Suppressor macrophage treated with lipopolysaccharide for 4 hours (primary cell): ENCODE measurements at places on chromosomes 2 and 18.

DNA sequence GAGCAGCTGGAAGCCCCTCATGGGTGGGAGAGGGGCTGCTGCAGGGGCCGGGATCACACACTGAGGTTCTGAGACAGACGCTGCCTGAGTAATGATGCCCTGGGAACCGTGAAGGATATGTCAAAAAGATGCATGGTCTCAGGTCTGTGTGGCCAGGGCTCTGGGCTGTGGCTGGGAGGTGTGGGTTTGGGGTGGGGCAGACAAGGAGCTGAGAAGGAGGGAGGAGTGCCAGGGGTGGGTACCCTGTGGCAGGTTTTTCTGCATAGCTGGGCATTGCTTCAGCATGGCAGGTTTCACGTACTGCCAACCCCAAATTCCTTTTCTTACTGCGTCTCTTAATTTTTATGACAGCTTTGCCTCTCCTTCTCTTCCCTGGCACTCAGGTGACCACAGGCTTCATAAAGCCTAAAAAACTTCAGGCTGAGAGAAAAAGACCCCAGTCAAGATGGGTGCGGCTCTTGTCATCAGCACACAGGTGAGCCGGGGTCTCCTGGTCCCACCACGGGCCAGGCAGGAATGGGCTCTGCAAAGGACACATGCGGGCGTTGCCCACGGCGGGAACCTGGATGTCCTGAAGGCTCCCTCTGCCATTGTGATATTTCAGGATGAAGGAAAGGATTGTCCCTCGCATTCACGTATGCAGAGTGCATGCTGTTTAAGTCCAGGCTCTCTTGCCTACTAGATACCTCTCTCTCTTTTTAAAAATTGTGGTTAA lies 18.0 kb downstream of the MALL start:
- no peak for DNase-seq

DNA sequence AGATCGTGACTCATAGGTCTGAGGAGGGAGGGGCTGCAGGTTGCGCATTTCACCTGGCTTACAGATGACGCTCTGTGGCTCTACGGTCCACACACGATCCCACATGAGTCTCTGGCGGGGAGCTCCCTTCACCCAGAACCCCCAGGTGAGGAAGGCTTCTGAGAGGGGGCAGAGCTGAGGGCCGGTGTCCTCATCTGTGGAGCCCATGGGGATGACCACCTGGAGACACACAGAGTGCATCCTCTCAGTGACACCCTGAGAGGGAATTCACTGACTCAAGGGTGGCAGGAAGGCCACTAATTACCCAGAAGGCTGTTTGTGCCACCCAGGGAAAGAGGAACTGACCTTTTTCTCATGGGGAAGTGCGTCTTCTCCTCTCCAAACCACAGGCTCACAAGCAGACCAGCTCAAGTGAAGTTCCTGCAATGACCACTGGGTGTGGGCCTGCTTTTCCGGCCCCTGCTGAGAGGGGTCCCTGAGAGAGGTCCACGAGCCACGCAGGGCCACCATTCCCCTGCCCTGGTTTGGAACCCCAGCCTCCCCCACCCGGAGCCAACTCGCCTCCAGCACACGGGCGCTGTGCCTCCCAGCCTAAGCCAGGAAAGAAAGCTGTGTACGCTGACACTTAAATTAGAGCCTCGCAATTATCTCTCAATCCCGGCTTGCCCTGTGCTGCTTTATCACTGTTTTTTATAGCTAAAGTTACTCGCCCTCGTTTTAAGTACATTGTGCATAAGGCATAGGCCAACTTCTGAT lies 114.1 kb downstream of the BCL11A start:
- DNase-seq = peak; percentile 92

DNA sequence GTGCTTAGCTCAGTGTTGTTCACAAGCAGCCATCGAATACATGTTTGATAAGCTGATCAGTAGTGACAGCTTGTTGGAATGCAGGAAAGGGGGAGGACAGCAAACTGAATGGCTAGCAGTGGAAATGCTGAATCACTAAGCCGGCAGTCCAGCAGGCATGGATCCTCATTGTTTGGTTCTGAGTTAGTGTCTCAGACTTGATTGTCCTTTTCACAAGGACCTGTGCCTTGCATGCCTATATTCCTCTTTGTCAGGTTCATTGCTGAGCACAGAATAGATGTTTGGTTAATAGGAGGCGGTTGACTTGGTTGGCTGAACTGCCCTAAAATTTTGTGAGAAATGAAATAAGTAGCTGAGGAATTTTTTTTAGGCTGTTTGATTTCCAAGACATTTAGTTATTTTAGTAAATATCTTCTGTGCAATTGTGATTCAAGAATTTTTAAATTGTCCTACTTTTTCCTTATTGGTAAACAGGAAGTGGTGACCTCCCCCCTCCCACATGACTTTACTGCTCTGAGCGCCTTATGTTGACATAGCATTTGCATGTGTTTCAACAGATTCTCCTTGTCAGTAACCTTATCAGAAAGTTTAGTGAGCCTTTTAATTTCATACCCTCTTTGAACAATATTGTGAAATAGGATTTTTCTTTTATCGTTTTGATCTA lies 21.4 kb upstream of the STON1 start:
- DNase-seq = peak; percentile 63

DNA sequence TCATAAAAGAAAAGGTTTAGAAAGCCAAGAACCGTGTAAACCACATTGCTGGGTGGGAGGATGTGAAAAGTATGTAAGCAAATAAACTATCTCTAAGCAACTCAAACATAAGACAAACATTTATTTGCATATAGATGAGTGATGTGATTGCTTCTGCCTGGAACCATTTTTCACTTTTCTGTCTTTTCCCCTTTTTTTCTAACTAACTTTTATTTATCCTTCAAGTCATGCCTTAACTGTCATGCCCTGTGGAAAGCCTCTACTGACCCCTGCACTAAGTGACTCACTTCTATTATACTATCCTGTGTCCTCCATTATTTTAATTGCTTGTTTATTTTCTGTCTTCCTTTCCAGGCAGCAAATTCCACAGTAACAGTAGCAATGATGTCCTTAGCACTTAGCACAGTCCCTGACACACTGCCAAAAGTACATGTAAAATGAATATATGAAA lies 87.5 kb upstream of the CTAGE1 start:
- no peak for DNase-seq

GRCh38 chr2:27152102-27152795 lies 3.4 kb downstream of the TCF23 start:
- DNase-seq = no peak

- DNase-seq = no peak
Observed at GRCh38 chr2:59047373-59047995, 806.4 kb upstream of the FANCL start.

- no peak for DNase-seq
Observed at GRCh38 chr2:128818248-128818647, 499.6 kb upstream of the HS6ST1 start.

- no peak for DNase-seq
Observed at GRCh38 chr18:2997846-2998564, 14.9 kb downstream of the LPIN2 start.

GRCh38 chr2:181780047-181780651 lies 99.8 kb upstream of the NEUROD1 start:
- peak; percentile 54 for DNase-seq

- DNase-seq = no peak
Observed at GRCh38 chr2:138298120-138298814, 203.3 kb upstream of the SPOPL start.

- DNase-seq = no peak
Observed at GRCh38 chr2:10417551-10418335, 30.4 kb downstream of the ODC1 start.

DNA sequence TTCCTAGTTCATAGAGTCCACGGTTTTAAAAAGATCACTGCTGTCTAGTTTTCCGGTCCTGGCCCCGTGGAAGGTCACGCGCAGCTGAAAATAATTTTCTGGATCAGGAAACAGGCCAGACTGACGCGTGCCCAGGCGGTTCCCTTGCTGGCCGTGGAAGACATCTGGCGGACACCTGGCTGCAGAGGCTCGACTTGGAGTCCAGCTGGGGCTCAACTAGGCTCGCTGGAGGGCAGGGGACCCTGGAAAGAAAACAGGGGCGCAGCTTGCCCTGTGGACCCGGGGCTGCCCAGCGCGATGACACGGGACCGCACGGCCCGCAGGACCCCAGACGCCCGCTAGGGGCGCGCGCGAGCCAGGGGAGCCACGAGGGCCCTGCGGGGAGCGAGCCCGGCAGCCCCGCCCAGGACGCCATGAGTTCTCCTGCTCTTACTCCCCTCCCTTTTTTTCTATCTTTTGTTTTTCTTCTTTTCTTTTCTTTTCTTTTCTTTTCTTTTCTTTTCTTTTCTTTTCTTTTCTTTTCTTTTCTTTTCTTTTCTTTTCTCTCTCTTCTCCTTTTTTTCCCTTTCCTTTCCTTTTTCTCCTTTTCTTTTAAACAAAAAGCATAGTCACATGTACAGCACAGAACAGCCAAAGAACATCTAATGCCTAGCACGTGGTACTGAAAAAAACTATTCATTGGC lies 43.2 kb upstream of the UBE2F start:
- DNase-seq = peak; percentile 87

GRCh38 chr18:39586741-39587140 lies 2021.1 kb upstream of the CELF4 start:
- no peak for DNase-seq

DNA sequence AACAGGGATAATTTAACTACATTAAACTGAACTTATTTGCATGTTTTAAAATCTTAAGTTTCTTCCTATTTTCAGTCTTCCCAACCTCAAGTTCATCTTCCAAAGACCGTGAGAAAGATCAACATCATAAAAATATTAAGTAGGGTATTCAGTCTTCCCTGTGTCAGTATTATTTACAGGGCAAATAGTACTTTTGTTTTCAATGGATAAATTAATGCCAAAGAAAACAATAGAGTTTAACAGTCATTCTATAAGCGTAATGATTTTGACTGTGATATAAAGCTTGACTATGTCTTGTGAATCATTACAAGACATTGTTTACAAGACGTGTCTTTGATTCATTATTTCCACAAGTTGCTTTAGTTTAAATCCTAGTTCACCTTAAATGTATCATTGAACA lies 48.0 kb upstream of the NRXN1 start:
- no peak for DNase-seq

GRCh38 chr18:24964216-24964615 lies 387.8 kb downstream of the ZNF521 start:
- DNase-seq = peak; percentile 63

- DNase-seq = no peak
Observed at GRCh38 chr18:73151086-73151485, 283.3 kb upstream of the NETO1 start.

GRCh38 chr18:54830866-54831265 lies 2.6 kb downstream of the RAB27B start:
- no peak for DNase-seq
